ENCODE measurements at places on chromosomes 4 and X.
A peak's percentile ranks its signal among the peaks of the same experiment; 100 is the strongest.

- no peak for DNase-seq
Measured at GRCh38 chrX:139924696-139925095, 8.2 kb downstream of the ATP11C start.

GRCh38 chrX:72180539-72180938 is 1.0 kb upstream of the PIN4 start:
- no peak for DNase-seq

DNA sequence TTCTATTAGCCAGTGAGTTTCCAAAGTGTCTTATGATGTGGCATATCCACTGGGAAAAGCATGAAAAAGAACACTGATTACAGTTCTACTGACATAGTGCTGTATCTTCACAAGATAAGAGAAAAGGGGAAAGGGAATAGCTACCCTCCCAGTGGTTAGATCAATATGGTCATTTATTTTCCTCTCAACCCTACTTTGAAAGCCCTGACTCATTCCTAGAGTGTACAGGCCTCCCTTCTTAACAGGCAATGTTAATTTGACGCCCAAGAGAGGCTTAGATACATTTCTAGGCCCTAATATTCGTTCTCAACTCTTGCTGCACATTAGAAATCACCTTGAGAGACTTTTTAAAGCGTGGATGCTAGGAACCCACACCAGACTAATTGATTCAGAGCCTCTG is 20.4 kb upstream of the BRS3 start:
- DNase-seq, result no peak

- no peak for DNase-seq
Measured at GRCh38 chr4:85748654-85749053, 273.7 kb downstream of the ARHGAP24 start.

- DNase-seq, result no peak
Measured at GRCh38 chrX:83160096-83160495, 348.0 kb upstream of the POU3F4 start.

GRCh38 chrX:24702362-24703184 is 8.9 kb downstream of the POLA1 start:
- DNase-seq, result no peak

DNA sequence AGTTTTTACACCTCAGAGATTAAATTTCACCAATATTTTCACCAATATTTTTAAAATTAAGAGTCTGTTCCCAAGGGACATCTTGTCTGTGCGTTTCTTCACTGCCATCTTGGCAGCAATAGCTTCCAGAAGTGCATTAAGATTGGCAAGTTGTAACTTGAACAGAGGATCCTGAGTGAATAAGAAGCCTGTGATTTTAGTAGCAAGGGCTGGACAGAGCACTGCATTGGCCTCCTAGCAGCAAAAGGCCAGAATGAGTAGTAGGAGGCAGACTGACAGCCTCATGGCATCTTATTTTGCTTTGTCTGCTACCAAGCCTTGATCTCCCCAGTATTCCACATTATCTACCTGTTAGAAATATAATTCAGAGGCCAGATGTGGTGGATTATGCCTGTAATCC is 138.4 kb downstream of the CPE start:
- peak; percentile 38 for DNase-seq

DNA sequence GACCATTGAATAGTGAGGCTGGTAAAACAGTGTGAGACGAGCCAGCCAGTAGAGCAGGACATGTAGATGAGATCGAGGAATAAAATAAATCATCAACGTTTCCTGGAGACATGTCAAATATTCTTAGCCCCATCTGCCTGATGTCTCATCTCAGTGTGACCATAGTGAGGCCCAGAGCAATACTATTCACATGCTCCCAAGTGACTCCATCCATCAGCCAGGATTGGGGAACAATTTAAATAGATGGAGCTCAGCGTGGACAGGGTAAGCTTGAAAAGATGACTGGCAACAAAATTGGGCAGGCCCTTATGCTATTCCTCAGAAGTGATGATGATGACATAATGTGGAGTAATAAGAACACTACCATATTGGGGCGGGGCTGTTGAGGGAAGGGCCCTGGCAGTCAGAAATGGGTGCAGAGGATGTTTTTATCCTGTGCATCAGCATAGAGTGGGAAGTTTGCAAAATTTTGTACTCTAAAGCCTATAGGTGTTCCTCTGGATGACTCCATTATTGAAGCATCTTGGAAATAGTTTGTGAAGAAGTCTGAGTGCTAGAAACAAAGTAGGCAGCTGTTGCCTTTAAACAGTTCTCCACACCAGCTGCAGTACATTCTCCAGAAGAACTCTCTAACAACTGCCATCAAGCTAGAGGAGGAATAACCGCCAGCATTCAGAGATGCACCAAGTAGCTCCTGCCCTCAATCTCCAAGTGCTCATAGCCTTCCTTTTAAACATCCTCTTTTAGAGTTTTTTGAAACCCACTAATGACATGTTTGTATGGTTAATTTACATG is 333.0 kb downstream of the DCHS2 start:
- DNase-seq, result no peak

- no peak for DNase-seq
Measured at GRCh38 chrX:10011261-10011931, 44.2 kb downstream of the CLDN34 start.

DNA sequence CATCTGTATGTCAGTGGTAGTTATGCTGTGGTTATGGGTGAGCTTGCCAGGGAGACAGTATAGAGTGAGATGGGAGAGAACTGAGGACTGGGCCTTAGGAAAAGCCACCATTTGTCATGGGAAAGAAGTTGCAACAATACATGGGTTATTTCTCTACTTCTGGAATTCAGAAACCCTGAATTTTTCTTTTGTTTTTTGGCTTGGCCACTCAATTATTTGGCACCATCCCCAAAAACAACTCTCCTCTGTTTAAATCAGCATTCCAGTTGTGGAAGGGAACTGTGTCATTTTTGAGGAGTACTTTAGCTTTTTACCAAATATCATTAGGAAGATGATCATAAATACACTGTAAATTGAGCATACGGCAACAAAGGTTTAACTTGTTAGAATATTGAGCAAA is 41.1 kb upstream of the ACSL4 start:
- no peak for DNase-seq

DNA sequence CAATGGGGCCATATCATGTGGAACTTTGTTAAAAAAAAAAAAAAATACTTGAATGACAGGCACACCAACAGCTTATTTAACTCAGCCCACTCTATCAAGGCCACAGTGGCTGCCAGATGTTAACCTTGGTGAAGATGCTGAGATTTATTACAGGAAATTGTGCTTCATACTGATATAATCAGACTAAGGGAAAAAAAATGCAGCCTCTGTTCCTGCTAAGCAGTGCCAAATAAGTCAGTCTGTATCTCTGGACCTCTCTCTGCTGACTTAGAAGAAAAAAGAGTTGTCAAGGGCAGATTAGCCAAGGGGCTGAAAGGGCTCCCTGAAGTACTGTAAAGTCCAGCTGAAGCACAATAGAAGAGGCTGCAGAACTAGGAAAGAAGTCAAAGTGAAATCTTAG is 677.7 kb upstream of the HTR2C start:
- no peak for DNase-seq

DNA sequence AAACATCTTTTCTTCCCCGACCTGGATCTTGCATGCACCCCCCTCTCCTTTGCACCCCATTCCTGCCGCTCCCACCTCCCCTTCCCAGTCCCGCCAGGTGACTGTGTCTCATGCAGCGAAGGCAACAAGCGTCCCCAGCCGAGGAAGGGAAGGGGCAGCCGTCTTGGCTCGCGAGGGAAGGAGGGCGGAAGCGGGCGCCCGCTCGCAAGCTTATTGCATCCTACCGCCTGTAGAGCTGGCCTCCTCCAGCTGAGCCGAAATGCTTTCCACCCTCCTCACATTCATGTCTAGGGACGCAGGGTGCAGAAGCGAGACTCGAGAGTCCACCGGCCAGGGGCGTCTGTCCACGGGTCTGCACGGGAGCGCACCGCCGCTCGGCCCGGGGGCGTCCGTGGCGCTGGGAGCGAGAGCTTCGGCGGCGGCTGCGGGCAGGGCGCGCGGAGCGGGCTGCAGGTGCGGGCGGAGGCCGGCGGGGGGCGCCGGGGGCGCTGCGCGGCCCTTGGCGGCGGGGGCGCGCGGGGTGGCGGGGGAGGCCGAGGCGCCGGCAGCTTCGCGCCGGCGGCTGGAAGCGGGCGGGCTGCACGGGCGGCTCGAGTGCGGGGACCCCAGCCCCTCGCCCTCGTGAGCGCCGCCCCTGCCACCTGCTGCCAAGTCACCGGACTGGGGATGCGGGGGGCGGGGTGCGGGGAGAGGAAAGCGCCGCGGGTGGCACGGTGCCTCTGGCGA is at the start of gene KCNIP4:
Gene KCNIP4 (minus strand): TSS at position 426 of the 726 bp plus-strand sequence.
- DNase-seq, result no peak

- peak; percentile 63 for DNase-seq
Measured at GRCh38 chrX:15737959-15738902, at the start of gene CA5B. Gene CA5B (plus strand): TSS chrX:15738270. CDS start chrX:15750024, 11,754 bp downstream.

GRCh38 chr4:67103001-67103747 is 442.1 kb downstream of the CENPC start:
- DNase-seq, result no peak

DNA sequence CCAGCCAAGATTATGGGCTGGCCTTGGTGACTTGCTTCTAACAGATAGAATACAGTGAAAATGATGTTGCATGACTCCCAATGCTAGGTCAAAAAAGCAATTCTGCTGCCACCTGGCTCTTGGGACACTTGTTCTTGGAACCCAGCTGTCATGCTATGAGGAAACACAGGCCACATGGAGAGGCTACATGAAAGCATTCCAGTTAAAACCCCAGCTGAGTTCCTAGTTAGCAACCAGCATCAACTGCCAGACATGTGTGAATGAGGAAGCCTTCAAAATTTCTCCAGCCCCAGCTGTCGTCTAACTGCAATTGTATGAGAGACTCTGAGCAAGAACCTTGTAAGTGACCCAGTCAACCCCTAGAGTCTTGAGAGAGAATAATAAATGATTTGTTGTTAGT is 105.2 kb upstream of the FGF16 start:
- DNase-seq, result no peak

- no peak for DNase-seq
Measured at GRCh38 chr4:3243136-3243780, 5.7 kb upstream of the MSANTD1 start.

DNA sequence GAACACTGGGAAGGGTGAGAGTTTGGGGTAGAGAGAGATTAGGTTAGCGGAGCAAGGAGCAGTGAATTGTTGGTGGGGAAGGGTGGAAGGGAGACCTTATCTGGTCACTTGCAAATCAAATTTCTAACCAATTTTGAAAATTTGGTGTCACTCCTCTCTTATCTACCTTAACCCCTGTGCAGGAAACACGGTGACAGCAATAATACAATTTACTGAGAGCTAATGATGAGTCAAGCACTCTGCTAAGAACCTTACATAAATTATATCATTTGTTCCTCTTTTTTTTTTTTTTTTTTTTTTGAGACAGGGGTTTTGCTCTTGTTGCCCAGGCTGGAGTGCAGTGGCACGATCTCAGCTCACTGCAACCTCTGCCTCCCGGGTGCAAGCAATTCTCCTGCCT is 116.4 kb downstream of the C4orf51 start:
- no peak for DNase-seq

DNA sequence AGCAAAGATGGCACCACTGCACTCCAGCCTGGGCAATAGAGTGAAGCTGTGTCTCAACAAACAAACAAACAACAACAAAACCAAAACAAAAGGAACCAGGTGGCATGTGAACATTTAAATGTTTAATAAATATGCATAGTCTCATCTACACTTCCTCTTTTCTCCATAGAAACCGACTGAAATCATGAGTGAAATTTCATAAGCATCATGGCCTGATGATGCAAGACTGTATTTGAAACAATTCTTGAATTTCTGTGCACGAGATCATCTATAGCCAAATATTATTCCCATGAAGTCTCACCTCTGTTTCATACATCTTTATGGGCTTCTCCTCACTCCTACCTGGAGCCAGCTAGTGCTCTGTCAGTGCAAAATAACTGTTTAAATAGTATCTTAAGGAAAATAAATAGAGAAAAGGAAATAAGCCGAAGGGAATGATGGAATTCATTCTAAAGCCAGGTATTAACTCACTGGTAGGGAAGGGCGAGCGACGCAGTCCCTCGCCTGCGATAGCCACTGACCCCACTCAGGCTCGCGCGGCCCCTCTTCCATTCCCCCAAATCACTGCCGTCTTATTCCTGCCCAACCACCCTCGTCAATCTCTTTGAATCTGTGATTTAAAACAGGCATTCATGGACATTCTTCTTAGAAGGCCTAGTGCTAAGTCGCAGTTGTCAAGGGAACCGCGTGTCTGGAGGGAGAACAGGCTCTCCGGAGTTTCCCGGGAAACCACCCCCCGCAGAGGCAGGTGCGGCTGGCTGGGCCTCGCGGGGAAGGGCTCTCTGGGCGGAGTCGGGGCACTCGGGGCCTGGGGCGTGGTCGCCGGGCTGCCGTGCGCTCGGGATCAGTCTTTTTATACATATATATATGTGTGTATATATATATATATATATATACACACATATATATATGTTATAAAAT is 52.4 kb upstream of the TRIM2 start:
- no peak for DNase-seq

DNA sequence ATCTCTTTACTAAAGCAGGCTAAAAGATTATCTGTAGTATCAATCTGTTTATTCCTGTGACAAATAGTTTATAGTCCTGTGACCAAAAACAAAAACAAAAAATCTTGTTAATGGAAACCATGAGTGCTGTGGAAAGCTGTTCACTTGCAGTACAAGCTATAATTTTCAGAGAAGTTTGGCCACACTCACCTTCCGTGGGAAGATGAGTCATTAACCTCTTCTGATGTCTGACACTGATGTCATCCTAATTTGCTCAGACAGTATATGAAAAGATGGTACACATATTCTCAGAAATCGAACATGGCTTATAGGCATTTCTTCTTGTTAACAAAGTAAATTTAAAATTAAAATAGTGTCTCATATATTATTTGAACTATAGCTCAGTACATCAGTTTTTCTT is 19.9 kb upstream of the ENPP6 start:
- no peak for DNase-seq

DNA sequence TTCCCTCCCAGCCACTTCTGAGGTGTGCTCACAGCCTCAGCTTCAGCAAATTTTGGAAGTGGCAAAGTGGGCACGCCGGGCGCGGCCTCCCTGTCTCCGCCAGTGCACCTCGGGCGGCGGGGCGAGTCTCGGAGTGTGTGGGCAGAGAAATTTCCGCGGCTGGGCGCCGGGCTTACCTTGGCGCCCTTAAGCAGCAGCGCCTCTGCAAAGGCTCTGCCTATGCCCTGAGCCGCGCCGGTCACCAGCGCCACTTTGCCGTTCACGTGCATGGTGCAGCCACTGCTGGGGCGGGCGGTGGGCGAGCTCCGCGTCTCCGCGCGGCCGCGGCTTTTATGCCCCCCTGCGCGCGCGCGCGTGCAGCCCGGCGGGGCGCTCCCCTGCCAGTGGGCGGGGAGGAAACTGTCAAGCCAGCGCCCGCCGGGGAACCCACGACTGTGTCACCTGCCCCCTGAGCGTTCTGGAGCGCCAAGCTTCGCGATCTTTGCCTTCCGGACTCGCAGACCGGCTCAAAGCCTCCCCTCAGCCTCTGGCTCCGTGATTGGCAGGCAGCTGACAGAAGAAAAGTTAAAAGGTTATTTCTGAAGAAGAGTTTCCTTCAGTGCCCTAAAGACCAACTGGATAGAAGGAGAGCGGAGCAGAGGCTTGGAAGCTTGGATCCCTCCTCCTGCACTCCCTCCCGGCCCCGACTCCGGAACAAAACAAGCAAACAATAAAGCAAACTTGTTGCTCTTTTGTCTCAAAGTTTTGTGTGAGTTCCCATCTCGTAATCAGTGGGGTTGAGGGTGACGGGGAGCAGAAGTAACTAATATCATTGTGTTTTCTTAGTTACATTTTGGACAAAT is at the start of gene HPGD:
Gene HPGD (minus strand): TSS at position 306 of the 842 bp plus-strand sequence. CDS start 37 bp downstream, at position 269.
- DNase-seq, result no peak
